ENCODE measurements at places on chromosomes 16 and 17. TPM values are rescaled to one million over a fixed set of nuclear protein-coding genes. Genes with fewer than 3 reads are reported as not detected.

DNA sequence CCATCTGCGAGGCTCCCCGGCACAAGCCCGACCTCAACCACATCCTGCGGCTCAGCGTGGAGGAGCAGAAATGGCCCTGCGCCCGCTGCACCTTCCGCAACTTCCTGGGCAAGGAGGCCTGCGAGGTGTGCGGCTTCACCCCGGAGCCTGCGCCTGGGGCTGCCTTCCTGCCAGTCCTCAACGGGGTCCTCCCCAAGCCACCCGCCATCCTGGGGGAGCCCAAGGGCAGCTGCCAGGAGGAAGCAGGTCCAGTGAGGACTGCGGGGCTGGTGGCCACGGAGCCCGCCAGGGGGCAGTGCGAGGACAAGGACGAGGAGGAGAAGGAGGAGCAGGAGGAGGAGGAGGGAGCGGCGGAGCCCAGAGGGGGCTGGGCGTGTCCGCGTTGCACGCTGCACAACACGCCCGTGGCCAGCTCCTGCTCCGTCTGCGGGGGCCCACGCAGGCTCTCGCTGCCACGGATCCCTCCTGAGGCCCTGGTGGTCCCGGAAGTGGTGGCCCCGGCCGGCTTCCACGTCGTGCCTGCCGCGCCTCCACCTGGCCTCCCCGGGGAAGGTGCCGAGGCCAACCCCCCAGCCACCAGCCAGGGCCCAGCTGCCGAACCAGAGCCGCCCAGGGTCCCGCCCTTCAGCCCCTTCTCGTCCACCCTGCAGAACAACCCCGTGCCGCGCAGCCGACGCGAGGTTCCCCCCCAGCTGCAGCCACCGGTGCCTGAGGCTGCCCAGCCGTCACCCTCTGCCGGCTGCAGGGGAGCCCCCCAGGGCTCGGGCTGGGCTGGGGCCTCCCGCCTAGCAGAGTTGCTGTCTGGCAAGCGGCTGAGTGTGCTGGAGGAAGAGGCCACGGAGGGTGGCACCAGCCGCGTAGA is 13.1 kb upstream of the PRR35 start:
- peaks cover 29% of the 10 kb centered on the region for H3K4me1 ChIP-seq
- no peaks in the 10 kb centered on the region for H3K36me3 ChIP-seq
- peak; percentile 81 for DNase-seq
- H3K4me3 ChIP-seq = no peak overlapping the region

DNA sequence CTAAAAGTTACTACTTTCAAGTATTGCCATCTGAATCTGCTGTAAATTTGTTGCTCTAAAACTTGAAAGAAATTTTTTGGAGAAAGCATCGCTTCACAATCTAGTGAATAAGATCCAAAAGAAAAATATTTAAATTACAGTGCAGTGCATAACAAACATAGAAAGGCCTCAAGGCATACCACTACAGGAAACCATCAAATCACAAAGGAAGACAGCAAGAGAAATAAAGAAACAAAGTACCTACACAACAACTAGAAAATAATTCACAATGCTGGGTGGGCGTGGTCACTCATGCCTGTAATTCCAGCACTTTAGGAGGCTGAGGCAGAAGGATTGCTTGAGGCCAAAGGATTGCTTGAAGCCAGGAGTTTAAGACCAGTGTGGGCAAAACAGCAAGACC is 104.9 kb downstream of the BRIP1 start:
- no peak overlapping the region for H3K4me3 ChIP-seq
- H3K27ac ChIP-seq = no peak overlapping the region

DNA sequence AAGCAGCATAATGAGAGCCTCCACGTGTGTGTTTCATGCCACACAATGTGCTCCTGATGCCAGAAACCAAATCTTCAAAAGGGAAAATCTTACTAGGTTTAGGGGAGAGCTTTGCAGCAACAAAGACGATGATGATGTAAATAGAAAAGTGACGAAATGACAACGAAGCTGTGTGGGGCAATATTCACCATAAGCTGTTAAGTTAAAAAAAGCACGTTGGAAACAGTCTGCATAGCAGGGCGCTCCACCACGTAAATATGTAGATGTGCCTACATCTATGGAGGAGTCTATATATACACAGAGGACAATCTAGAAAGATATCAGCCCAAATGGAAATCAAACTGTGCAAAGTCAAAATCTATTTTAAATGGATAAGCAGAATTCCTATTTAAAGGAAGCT is 61.0 kb downstream of the RPH3AL start:
- no peaks in the 10 kb centered on the region for H3K27me3 ChIP-seq
- no peaks in the 10 kb centered on the region for H3K36me3 ChIP-seq
- H3K4me1 ChIP-seq = no peaks in the 10 kb centered on the region
- no peak for DNase-seq
- H3K27ac ChIP-seq = no peak overlapping the region

ADGRG1 gene
- polyA plus RNA-seq = 1.7 TPM

OSBPL7 gene
- 0.51 TPM for polyA plus RNA-seq

APRT gene
- 153 TPM for polyA plus RNA-seq

RAD51D gene
- 3.6 TPM for polyA plus RNA-seq

DNA sequence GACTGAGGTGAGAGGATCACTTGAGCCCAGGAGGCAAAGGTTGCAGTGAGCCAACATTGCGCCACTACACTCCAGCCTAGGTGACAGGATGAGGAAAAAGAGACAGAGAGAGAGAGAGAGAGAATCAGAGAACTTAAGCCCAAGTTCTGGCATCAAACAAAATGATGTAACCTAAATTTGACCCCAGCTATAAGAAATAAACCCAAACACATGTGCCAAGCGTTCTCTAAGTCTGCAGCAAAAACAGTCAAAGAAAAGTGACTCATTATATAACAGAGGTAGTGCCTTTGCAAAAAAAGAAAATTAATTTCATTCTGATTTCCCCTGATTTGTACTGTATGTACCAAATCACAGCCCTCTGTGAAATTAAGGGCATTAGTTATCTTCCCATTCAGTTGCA is 89.5 kb downstream of the CDH11 start:
- DNase-seq = no peak
- no peak overlapping the region for H3K4me3 ChIP-seq
- no peaks in the 10 kb centered on the region for H3K36me3 ChIP-seq
- no peak overlapping the region for H3K27ac ChIP-seq
- H3K4me1 ChIP-seq = no peaks in the 10 kb centered on the region

DNA sequence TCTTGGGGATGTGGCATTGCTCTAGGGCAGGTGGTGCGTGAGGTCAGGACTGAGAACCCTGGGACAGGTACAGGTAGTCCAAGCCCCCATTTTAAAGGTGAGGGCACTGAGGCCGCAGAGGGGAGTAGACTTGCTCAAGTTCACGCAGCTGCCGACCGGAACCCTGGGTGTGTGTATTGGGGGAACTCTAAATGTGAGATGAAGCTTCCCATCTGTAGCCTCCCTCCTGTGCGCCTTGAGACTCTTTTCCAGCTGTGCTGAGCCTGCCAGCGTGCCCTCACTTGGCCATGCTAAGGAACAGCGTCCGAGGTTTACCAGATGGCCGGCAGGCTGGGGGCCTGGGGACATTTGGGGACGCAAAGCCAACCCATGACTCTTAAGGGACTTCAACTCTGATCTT is 79.0 kb upstream of the CDC42EP4 start:
- no peak overlapping the region for H3K4me3 ChIP-seq
- no peaks in the 10 kb centered on the region for H3K36me3 ChIP-seq
- DNase-seq = no peak

DNA sequence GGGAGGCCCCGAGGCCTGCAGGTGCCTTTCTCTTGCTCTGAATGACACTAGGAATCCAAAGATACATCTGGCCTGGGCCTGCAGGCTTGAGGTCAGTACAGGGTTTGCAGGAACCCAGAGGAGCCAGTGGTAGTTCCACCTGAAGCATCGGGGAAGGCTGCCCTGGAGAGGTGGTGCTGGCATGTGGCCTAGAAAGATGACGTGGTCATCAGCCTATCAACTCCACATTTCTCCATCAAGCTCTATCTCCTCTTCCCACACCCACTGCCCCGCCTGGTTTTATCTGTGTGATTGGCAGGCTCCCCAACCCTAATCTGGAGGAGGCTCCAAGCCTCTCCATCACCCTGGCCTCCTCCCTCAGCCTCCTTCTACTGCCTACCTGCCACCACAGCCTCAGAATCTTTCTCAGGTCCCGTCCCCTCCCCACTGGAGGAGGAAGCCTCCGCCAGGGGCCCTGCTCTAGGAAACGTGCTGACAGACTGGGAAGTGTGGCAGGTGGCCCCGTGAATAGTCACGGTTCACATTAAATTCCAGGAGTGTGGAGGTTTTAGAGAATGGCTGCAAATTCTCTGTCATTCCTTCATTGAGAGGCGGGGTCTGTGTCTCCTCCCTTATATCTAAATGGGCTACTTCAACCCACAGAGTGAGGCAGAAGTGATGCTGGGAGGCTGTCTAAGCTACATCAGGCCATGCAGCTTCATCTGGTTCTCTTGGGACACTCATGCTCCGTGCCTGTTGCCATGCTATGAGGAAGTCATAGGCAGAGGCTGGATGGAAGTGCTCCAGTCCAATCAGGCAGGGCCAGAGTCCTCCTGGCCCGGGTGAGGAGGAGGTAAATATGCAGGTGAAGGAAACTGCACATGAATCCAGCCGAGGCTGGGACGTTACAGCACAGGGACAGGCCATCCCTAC is 11.4 kb upstream of the MAP2K3 start:
- peaks cover 8% of the 10 kb centered on the region for H3K4me1 ChIP-seq
- no peak overlapping the region for H3K4me3 ChIP-seq
- H3K36me3 ChIP-seq = no peaks in the 10 kb centered on the region
- no peak overlapping the region for H3K27ac ChIP-seq
- peak; percentile 89 for DNase-seq

DNA sequence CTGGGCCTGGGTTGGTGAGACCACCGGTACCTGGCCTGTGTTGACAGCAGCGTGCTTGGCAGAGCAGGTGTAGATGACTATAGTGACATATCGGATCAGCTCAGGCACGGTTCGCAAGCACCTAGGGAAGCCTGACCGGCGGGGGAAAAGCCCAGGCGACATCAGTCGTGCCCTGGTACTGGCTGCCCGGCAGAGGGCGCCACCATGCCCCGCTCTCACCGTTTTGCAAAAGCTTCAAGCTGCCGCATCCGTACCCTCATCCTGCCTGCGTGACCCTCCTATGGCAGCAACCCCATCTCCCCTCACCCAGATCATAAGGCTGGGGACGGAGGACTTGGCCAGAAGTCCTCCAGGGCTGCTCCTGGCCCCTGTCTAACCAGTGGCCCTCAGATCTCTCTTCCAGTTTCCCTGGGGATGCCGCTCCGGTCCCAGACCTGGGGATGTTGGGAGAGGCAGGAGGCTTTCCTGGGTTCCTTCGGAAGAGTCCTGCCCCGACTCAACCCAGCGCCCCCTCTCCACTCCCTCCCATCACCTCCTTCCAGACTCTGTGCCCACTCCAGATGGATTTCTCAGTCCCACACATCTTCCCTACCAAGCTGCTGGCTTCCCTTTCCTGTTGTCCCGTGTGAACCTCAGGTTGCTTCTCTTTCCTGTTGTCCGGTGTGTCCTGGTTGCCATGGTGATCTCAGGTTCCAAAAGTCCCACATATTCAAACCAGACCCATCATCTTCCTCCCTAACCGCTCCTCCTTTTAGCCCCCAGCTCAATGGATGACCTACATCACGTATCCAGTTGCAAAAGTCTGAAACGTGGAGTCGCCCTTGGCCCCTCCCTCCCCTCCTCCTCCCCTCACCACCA is 13.7 kb downstream of the ALOX12B start:
- H3K27ac ChIP-seq = no peak overlapping the region
- H3K27me3 ChIP-seq = no peaks in the 10 kb centered on the region
- DNase-seq = peak; percentile 74
- H3K4me3 ChIP-seq = no peak overlapping the region

TBC1D3I gene
- 0.11 TPM for polyA plus RNA-seq

DNA sequence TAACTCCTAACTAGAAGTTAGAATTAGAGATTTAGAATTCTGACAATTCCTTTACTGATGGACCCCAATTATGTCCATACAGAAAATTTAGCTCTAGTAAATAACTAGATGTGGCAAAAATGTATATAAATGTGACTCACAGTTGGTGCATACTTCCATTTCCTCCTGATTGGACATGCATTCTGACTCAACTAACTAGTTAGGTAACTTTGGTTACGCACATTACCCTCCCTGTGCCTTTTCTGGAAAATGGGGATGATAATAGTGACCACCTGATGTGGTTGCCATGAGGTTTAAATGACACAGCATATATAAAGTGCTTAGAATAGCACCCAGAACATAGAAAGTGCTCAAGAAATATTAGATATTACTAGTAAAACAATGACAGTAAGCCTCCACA is 550.0 kb upstream of the SALL1 start:
- H3K4me1 ChIP-seq = peaks cover 18% of the 10 kb centered on the region
- H3K4me3 ChIP-seq = no peak overlapping the region
- no peaks in the 10 kb centered on the region for H3K27me3 ChIP-seq

OTOP3 gene
- not detected for polyA plus RNA-seq

CCL17 gene
- not detected for polyA plus RNA-seq

DNA sequence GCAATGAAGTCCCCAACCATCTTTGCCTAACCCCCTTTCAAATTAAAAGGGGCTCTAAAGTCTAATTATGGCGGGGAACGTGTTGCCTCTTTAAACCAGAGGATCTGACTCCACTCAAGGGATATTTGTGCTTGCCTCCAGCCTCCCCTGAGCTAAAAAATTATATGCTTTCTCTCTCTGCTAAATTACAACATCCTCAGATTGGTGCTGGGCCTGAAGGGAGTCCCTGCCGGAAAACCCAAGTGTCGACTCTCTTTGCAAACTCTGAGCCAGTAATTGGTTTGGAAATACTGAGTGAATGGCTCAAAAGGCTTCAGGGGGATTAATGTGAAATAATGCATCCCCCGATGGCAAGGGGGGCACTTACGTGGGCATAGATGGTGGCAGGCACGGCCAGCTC is 208.5 kb upstream of the TNRC6C start:
- no peak overlapping the region for H3K4me3 ChIP-seq
- H3K36me3 ChIP-seq = no peaks in the 10 kb centered on the region
- H3K4me1 ChIP-seq = no peaks in the 10 kb centered on the region
- H3K27ac ChIP-seq = no peak overlapping the region
- no peak for DNase-seq

- no peaks in the 10 kb centered on the region for H3K27me3 ChIP-seq
- DNase-seq = no peak
- peaks cover 30% of the 10 kb centered on the region for H3K4me1 ChIP-seq
- peaks cover 2% of the 10 kb centered on the region for H3K36me3 ChIP-seq
Measured at GRCh38 chr16:13936596-13937081, 16.7 kb downstream of the ERCC4 start.

DNA sequence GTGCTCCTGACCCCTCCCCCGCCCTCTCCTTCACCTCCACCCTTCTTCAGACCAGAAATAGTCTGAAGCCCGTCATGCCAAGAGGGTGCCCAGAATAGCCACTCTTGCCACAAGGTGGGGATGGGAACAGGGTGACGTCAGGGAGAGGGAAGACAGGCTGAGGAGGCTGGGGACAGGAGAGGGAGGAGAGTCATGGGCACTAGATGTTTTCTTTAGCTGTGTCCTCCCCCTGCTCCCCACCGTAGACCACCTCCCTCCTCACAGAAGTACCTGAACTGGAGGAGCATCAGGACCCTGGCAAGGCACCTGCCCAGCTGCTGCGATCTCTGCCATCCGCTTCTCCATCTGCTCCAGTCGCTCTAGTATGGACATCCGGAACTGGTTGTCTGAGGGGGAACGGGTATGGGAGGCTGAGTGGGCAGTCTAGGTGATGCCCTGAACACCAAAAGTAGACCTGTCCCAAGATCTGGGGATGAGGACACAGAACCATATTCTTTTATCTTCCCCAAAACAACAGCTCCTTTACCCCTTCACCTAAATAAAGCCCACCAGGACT is 6.6 kb upstream of the SPAG7 start:
- no peak overlapping the region for H3K4me3 ChIP-seq
- no peak overlapping the region for H3K27ac ChIP-seq
- DNase-seq = no peak
- H3K27me3 ChIP-seq = no peaks in the 10 kb centered on the region
- H3K36me3 ChIP-seq = peaks cover 20% of the 10 kb centered on the region

GRCh38 chr16:31365131-31365865 is 10.3 kb downstream of the ITGAX start:
- no peak overlapping the region for H3K4me3 ChIP-seq
- H3K4me1 ChIP-seq = no peaks in the 10 kb centered on the region
- no peak overlapping the region for H3K27ac ChIP-seq
